ENCODE measurements at places on chromosomes 5 and 9.

- DNase-seq, result no peak
- no peak overlapping the region for H3K4me3 ChIP-seq
- H3K27me3 ChIP-seq, result peaks cover 2% of the 10 kb centered on the region
- no peaks in the 10 kb centered on the region for H3K36me3 ChIP-seq
- no peaks in the 10 kb centered on the region for H3K4me1 ChIP-seq
These were observed 114.6 kb downstream of the MTX3 start for GRCh38 chr5:79876456-79876855.

DNA sequence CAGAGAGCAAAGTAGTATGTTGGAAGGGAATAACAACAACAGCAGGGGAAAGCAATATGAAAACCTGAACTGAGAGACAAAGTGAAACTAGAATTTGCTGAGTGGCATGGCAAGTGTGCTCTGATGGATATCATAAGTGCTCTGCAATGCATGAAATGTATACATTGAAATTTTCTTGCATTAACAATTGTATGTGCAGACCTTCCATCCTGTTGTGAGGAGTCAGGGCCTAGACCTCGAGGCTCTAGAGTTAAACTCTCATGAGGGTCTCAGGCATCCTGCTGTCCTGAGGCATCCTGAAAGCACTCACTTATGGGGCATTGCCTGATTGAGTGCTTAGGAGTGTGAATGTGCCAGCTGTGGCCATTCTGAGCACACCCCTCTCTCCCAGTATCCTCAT, 1.1 kb downstream of the ECM2 start:
- no peaks in the 10 kb centered on the region for H3K4me1 ChIP-seq
- H3K27me3 ChIP-seq, result no peaks in the 10 kb centered on the region
- DNase-seq, result no peak
- no peak overlapping the region for H3K27ac ChIP-seq

DNA sequence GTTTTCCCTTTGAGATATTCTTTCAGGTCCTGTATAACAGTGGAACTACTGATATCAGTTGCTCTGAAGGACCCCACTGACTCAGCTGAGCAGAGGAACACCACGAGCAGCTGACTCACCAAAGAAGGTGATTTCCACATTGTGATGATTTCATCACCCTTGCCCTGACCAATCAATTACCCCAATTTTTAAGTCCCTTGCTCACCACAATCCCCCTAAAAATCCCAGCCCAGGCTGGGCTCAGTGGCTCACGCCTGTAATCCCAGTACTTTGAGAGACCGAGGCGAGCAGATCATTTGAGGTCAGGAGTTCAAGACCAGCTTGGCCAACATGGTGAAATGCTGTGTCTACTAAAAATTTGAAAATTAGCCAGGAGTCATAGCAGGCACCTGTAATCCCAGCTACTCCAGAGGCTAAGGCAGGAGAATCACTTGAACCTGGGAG, 125.3 kb upstream of the ABCA1 start:
- H3K36me3 ChIP-seq, result no peaks in the 10 kb centered on the region
- H3K4me3 ChIP-seq, result no peak overlapping the region
- H3K27me3 ChIP-seq, result no peaks in the 10 kb centered on the region
- H3K4me1 ChIP-seq, result peaks cover 16% of the 10 kb centered on the region
- DNase-seq, result peak; percentile 23

GRCh38 chr5:20694121-20694520, 706.1 kb upstream of the CDH18 start:
- H3K36me3 ChIP-seq, result no peaks in the 10 kb centered on the region
- H3K4me3 ChIP-seq, result no peak overlapping the region
- no peak for DNase-seq
- H3K27ac ChIP-seq, result no peak overlapping the region
- H3K27me3 ChIP-seq, result no peaks in the 10 kb centered on the region

DNA sequence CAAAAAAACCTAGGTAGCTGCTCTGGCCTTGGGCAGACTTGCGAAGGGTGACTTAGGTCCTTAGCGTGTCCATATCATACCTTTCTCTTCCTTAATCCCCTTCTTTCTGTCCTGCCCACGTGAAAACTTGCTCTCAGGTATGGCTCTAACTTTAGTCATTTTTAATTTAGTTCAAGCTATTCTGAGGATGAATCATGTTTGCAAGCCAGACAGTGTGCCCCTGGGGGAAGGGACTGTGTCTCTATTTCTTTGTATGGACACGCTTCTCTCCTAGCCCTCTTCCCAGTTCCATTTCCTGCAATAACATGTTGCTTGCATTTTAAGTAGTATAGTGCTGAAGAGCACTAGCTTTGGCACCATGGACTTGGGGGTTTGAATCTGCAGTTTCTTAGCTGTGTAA, 120.6 kb downstream of the PTTG1 start:
- no peak overlapping the region for H3K27ac ChIP-seq
- peaks cover 4% of the 10 kb centered on the region for H3K27me3 ChIP-seq
- H3K4me3 ChIP-seq, result no peak overlapping the region
- no peaks in the 10 kb centered on the region for H3K36me3 ChIP-seq

GRCh38 chr5:115265220-115265619, 2.5 kb upstream of the PGGT1B start:
- no peak overlapping the region for H3K27ac ChIP-seq
- DNase-seq, result no peak
- H3K4me3 ChIP-seq, result no peak overlapping the region
- peaks cover 1% of the 10 kb centered on the region for H3K27me3 ChIP-seq
- peaks cover 10% of the 10 kb centered on the region for H3K36me3 ChIP-seq
- peaks cover 23% of the 10 kb centered on the region for H3K4me1 ChIP-seq

DNA sequence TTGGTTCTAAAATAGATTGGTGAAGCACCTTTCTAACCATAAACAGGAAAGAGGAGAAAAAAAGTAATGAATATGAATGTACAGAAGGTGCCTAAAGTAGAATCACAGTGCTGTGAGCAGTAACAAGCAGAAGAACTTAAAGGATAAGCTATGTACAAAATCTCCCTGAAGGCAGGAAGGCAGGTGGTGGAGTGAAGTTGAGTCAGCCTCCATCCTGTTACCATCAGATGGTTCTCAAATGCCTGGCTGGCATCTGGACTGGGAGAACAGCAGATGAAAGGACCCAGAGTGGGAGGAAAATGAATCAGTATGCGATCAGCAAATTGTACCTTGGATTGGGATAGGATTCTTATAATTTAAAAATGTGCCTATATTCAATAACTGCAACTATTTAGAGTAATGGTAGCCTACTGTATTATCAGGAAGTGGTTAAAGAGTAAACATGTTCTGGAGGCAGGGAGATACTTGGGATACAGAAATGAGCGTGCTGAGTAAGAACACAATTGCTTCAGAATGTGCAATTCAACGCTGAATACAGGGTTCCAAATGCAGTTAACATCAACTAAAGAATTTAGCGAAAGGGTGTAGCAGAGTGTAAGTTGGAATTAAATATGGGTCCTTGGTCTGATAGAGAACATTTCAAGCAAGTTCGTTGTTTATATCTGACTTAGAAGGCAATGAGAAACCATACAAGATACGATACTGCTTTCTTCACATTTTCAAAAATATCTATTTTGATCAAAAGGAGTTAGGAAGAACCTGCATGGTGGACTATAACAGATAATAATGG, 21.1 kb upstream of the FER start:
- H3K27ac ChIP-seq, result no peak overlapping the region
- peaks cover 50% of the 10 kb centered on the region for H3K27me3 ChIP-seq
- H3K4me1 ChIP-seq, result peaks cover 17% of the 10 kb centered on the region
- no peaks in the 10 kb centered on the region for H3K36me3 ChIP-seq
- no peak for DNase-seq
- H3K4me3 ChIP-seq, result peak overlapping the region; percentile 34

DNA sequence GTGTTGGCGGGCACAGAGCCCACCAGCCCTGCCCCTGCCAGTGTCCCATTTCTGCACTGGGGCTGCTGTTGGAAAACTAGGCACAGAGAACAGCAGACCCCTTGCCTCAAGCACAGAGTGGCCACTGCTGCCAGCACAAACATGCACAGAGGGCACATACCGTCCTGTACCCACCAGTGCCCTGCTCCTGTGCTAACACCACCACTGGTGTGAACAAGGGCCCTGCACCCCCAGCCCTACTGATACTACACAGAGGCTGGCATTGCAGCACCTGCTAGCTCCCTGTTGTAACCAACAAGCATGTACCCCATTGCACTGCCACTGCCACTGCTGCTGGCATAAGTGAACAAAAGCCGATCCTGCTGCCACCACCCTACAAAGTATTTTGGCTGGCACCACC, 348.0 kb upstream of the MPDZ start:
- no peak for DNase-seq
- H3K27ac ChIP-seq, result no peak overlapping the region
- H3K36me3 ChIP-seq, result no peaks in the 10 kb centered on the region
- no peaks in the 10 kb centered on the region for H3K27me3 ChIP-seq
- no peak overlapping the region for H3K4me3 ChIP-seq
- H3K4me1 ChIP-seq, result no peaks in the 10 kb centered on the region

DNA sequence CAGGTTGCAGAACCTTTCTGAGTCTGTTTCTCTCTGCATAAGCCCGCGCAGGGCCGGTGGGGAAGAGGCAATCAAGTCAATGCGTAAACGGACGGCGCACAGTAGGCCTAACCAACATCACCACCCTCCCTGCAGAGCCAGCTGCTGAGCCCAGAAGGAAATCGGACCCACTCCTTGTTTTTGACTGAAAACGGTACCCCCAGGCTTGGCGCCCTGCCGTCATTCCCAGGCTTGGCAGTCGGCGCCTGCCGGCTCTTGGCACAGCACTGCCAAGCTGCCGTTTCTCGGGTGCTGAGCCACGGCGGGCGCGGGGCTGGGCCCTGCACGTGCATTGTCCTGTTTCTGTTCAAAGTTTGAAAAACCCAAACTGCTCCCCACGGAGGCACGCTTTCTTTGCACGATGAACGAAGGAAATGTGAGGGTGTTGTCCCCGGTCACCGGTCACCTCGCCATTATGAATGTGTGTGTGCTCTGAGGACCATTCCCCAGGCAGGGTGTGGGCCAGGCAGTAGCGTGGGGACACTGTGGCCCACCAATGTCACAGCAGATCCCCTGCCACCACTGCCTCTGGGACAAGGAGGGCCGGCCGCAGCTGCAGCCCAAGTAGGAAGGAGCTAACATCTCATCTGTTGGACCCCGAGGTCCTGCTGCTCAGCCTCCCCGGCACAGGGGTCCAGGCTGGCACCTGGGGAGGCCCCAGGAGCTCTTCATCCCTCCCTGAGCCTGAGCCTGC, 20.1 kb downstream of the FIBCD1 start:
- H3K4me3 ChIP-seq, result no peak overlapping the region
- no peak for DNase-seq
- no peaks in the 10 kb centered on the region for H3K4me1 ChIP-seq
- no peak overlapping the region for H3K27ac ChIP-seq
- no peaks in the 10 kb centered on the region for H3K36me3 ChIP-seq
- H3K27me3 ChIP-seq, result no peaks in the 10 kb centered on the region

- no peak for DNase-seq
- no peaks in the 10 kb centered on the region for H3K4me1 ChIP-seq
- no peak overlapping the region for H3K27ac ChIP-seq
These were observed 641.3 kb upstream of the KLF4 start for GRCh38 chr9:108130905-108131304.

- DNase-seq, result no peak
- no peaks in the 10 kb centered on the region for H3K4me1 ChIP-seq
- H3K4me3 ChIP-seq, result no peak within 1 kb of the TSS
- H3K27ac ChIP-seq, result no peak within 1 kb of the TSS
- H3K36me3 ChIP-seq, result no peaks in the 10 kb centered on the region
These were observed at the start of gene ADGRD2 for GRCh38 chr9:124450241-124450924. Gene ADGRD2, plus strand, starts transcription at chr9:124450451. Its CDS starts 1,216 bp downstream, at chr9:124451667.

Data from activated CD8-positive, alpha-beta T cell treated with anti-CD3 and anti-CD28 coated beads, Interleukin-2, amount 10 ng/mL, durations not matched to agents 7 days and 5 days (primary cell).